CD4-positive, alpha-beta memory T cell (primary cell): ENCODE measurements at places on chromosomes 12 and 14. TPM values are rescaled to one million over a fixed set of nuclear protein-coding genes. Genes with fewer than 3 reads are reported as not detected.
A peak's percentile ranks its signal among the peaks of the same experiment; 100 is the strongest.

The TSHR gene
- 0.30 TPM for total RNA-seq

DNA sequence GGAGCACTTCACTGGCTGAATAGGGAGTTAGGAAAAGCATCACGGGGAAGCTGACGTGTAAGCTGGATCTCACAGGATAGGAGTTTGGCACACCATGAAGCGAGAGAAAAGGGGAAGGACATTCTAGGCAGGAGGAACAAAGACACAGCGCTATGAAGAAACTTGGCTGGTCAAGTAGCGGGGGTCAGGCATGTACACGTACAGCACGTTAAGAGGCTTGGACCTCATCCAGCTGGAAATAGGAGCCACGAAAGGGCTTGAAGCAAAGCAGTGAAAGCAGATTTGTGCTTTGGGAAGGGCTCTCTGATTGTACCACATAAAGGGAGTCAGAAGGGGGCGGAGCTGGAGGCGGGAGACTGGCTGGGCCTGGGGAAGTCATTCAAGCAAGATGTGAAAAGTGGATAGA, 19.6 kb upstream of the GALNT8 start:
- no peaks in the 10 kb centered on the region for H3K4me1 ChIP-seq
- no peaks in the 10 kb centered on the region for H3K36me3 ChIP-seq
- DNase-seq: no peak

DNA sequence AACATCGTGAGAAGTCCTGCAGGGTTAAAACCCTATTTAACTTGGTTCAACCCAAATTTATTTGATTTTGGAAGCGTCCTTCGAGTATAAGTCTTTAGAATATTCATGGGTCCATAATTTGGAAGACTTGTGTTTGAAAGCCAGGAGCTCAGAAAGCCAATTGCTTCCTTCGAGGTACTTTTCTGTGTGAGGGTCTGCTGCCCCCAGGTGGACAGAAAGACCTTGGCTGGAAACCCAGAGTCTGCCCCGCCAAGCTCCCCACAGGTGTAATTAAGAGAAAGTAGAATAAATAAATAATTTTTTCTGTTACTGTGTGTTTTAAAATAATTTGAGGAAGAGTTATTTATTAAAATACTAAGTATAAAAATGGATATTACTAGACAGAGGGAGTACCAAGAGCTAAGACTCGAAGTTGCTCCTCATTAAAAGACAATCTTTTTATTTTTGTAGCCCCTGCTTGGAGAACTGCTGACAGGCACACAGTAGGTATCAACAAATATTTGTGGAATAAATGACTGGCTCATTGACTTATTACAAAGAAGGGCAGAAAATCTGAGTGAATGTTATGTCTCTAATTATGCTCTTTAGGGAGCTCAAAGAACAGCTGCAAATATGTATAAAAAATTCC, 105.8 kb downstream of the PAH start:
- no peak for DNase-seq
- H3K4me3 ChIP-seq: no peak overlapping the region
- no peak overlapping the region for H3K27ac ChIP-seq
- no peaks in the 10 kb centered on the region for H3K27me3 ChIP-seq

GRCh38 chr12:57521525-57522010, 1.1 kb upstream of the MBD6 start:
- peaks cover 15% of the 10 kb centered on the region for H3K36me3 ChIP-seq
- no peak overlapping the region for H3K4me3 ChIP-seq
- H3K27me3 ChIP-seq: no peaks in the 10 kb centered on the region
- H3K27ac ChIP-seq: peak overlapping the region; percentile 96
- DNase-seq: no peak
- H3K4me1 ChIP-seq: peaks cover 68% of the 10 kb centered on the region
